Stimulated activated CD4-positive, alpha-beta T cell treated with anti-CD3 and anti-CD28 coated beads, Interleukin-4, amount 100 ng/mL, for 4 hours (primary cell): ENCODE measurements at places on chromosomes 7 and 10.

- DNase-seq, result no peak
Measured at GRCh38 chr7:46948716-46949115, 633.2 kb downstream of the TNS3 start.

- no peak for DNase-seq
Measured at GRCh38 chr7:99042957-99043356, 101.0 kb downstream of the SMURF1 start.

- no peak for DNase-seq
Measured at GRCh38 chr10:119135513-119135881, 30.0 kb downstream of the SFXN4 start.

DNA sequence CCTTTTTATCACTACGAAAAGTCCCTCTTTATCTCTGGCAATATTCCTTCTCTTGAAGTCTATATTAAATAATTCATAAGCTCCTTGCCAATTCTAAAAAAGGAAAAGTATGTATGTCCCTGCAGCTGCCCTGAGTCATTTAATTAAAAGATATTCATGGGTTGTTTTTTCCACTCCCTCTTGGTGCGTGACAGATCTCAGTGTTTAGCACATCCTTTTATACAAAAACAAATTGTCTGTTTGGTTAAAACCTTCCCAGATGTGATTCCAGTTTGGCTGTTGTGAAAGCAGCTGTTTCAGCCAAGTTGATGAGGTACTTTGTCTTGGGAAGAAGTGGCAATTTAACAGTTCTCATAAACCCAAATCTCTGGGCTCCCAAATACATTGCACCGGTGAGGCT is 33.8 kb upstream of the PRLHR start:
- no peak for DNase-seq

- no peak for DNase-seq
Measured at GRCh38 chr10:75764974-75765788, 333.8 kb downstream of the LRMDA start.

DNA sequence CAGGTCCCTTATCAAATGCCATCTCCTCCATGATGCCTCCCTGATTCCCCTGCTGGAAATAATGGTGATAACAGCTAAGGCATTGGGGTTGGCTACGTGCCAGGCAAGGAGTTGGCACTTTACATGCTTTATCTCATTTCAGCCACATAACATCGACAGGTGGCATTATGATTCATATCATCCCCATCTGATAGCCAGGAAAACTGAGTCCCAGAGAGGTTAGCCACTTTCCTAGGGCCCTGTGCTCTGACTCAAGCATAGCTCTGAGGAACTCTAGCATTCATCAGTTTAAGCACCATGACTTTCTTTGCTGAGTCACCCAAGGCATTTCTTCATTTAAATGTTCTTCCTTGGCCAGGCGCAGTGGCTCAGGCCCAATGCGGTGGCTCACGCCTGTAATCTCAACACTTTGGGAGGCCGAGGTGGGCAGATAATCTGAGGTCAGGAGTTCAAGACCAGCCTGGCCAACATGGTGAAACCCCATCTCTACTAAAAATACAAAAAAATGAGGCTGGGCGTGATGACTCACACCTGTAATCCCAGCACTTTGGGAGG is 6.6 kb downstream of the LEP start:
- no peak for DNase-seq

DNA sequence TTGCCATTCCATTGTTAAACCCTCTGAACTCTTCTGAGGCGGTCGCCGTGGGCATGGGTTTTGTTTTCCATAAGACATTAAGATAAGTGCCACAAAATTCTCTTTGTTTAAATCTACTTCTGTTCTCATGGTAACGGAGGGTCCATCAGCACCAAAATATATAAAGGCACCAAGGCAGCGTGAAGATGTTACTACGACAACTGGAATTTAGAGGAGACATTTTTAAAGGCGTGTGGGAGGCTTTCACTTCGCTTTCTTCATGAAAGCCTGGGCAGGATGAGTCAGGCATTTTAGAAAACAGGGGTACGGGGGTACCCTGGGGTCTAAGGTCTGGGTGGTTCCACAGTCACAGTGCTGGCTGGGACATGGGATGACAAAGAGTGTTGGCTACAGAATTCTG is 34.0 kb downstream of the SMKR1 start:
- DNase-seq, result no peak

GRCh38 chr7:32502728-32503127 is 7.4 kb downstream of the AVL9 start:
- peak; percentile 24 for DNase-seq

- DNase-seq, result no peak
Measured at GRCh38 chr10:51875610-51876009, 176.2 kb upstream of the CSTF2T start.

DNA sequence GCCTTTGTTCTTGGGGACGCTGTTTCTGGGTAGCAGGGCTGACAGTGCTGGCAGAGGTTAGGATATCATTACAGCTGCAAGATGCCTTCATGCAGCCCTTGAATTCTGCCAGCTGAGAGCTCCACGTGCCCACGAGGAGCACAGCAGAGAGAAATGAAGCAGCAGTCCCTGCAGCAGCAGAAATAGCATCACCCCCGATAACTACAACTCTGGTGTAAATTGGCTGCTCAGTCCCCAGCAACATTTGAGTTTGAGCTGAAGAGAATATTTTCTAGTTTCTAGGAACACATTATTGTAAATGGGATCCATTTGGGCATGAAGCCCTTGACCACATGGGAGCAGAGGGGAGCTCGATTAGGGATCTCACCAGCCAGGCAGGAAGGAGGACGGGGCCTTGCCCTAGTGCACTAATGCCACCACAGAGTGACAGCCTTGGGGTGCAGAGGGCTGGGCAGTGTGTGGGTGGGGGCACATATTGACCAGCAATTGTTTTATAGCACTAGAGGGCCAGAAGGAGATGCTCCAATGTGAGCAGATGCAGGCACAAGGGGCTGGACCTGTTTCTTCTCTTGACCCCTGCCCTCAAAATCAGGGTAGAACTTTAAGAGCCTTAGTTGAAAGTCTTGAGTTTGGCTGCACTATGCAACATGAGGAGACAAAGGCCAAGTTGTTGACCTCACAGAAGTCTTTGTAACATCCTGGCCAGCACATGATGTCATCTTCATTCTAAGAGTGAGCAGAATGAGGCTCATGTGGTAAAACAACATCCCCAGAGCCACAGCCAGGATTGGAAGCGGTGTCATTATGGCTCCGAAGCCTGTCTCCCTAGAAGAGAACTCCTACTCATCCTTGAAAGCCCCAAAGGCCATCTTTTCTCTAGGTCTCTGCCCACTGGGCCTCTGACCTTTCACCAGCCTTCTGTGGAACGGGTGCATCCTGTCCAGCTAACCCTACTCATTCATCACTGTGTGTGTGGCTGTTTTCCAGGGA is 52.6 kb downstream of the ADCY1 start:
- no peak for DNase-seq

GRCh38 chr10:79443338-79444198 is 1.9 kb downstream of the ZCCHC24 start:
- no peak for DNase-seq

DNA sequence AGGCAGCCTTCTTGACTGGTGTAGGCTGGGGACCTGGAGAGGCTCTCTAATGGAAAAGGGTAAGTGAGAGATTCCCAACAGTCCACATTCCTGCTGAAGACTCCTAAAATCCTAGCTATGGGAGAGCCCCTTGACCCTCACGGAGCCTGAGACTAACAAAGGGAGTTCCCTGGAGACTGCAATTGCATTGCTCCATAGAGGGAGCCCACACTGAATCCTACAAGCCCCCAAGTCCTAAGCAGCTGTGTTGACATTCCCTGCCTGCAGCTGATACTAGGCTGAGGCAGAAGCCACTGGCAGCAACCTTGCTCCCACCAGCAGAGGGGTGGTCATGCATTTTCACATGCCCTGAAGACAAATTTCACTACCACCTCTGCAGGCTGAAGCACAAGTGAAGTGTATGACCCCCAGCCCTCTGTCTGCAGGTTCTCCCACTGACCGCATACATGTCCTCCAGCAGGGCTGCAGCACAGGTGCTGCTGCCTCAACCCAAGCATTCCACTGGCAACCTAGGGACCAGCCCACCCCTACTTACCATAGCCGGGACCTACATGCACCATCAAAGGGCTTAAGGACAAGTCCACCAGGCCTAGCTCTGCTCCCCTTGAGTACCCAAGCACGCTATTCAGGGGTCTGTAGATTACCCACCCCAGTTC is 130.3 kb upstream of the SLC13A1 start:
- no peak for DNase-seq

GRCh38 chr10:124727361-124727960 is 16.7 kb downstream of the FAM53B start:
- no peak for DNase-seq

GRCh38 chr10:114328441-114328812 is 75.9 kb downstream of the AFAP1L2 start:
- no peak for DNase-seq

- DNase-seq, result no peak
Measured at GRCh38 chr10:61895898-61896600, 5.5 kb upstream of the ARID5B start.

DNA sequence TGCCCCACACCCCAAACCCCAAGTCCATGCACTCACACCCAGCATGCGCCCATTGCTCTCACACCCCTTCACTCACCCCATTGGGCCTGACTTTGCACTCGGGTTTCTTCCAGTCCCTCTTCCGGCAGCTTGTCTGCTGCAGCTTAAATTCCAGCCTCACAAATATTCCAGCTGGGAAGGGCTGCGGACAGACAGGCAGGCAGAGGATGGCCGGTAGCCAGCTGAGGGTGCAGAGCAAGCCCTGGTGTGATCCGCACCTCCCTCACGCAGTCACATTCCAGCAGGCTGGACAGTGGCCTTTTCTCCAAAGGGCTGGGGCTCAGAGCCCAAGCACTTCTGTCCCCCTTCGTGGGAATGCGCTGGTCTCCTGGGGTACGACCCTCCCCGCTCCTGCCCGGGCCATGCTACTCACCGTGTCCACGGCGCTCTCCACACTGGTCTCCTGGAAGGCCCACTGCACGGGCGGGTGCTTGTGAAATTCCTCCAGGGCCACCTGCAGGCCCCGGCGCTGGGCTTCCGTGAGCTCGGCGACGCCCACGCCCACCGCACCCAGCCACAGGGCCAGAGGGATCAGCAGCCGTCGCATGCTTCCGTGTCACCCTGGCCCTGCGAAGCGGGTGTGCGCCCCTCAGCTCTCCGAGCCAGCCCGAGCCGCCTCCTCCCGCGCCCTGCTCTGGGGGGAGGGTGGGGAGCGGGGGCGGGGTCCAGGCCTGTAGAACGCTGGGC is 1.2 kb downstream of the RARRES2 start:
- no peak for DNase-seq

- DNase-seq, result no peak
Measured at GRCh38 chr7:16558761-16559302, 32.2 kb downstream of the LRRC72 start.

DNA sequence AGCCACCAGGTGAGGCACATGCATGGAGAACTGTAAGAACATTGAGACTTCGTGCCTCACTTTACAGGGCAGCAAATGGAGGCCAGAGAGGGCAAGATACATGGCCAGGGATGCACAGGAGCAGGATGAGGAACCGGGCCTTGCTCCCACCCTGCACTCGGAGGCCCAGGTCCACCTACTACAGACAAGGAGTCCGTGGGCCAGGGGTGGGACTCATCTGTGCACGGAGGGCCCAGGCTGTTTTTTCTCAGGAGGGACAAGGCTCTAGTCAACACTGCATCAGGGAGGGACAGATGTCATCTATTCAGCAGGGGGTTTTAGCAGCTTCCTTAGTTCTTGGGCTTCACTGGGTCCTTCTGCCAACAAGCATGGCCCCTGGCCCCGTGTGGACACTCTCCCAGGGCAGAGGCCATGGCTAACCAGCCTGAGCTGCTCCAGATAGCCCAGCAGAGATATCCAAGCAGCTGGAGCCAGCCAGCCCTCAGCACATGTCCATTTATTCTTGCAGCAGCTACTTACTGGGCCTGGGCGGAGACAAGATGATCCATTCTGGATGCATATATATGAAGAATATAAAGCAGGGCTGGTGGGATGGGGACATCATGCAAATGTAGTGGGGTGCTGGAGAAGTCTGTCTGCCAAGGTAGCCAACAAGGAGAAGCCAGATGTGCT is 134.5 kb upstream of the RET start:
- no peak for DNase-seq

GRCh38 chr10:5544216-5544805 is 19.6 kb downstream of the CALML3 start:
- DNase-seq, result no peak

DNA sequence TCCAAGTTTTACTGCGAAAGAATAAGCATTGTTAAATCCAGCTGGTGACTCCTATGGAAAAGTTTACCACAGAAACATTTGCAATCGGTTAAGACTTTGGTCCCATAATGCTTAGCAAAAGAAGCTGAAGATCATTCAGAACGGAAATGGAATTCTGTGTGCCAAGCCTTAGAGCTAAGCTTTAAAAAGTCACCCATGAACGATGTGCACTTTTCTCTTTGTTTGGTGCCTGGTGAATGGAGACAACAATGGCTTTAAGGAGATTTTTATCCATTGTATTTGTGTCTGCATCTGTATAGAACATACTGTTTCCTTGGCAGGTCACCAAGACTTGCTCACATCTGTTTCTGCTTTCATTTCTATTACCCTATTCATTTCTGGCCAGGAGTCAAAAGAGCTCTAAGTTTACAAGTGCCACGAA is 26.3 kb upstream of the COL1A2 start:
- DNase-seq, result no peak

- DNase-seq, result no peak
Measured at GRCh38 chr10:129005080-129005479, 462.0 kb upstream of the MGMT start.

GRCh38 chr10:15106352-15107013 is 9.3 kb downstream of the RPP38 start:
- DNase-seq, result peak; percentile 63

DNA sequence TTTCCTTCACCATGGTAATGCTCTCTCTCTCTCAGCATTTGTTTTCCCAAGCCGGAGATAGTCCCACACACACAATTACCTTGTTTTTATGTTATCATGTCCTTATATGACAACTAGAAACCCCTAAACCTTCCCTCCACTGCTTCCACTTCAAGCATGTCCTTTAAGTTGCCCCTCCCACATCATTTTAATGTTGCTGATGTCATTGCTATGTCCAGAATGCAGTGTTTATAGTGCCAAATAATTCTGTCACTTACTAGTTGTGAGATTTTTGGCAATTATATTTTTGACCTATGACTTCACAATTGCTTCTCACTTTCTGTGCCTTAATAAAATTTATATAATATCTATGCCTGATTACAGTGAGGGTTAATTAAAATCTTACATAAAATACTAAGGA is 645.9 kb downstream of the XPNPEP1 start:
- no peak for DNase-seq

DNA sequence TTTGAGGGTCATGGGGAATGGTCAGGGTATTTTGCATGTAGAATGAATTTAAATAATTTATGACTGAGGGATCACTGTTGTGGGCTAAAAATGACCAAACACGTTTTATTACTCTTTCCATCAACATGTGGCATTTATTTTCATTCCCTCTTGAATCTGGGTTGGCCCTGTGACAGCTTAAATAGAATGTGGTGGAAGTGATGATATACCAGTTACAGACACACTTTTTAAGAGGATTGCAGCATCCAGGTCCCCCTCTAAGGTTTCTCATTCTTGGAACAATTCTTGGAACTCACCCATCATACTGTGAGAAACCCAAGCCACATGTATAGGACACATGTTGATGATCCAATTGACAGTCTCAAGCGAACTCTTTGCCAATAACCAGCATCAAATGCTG is 272.4 kb downstream of the ETV1 start:
- DNase-seq, result no peak

GRCh38 chr10:133444342-133445267 is 9.1 kb upstream of the SCART1 start:
- DNase-seq, result no peak

- DNase-seq, result no peak
Measured at GRCh38 chr10:77308084-77308732, 329.4 kb downstream of the KCNMA1 start.

GRCh38 chr7:75756991-75757676 is 14.9 kb downstream of the CCL26 start:
- DNase-seq, result no peak

GRCh38 chr10:68829521-68829920 is 2.2 kb downstream of the STOX1 start:
- no peak for DNase-seq
